AG04449 (cell line): ENCODE measurements at places on chromosomes 2 and 18.

DNA sequence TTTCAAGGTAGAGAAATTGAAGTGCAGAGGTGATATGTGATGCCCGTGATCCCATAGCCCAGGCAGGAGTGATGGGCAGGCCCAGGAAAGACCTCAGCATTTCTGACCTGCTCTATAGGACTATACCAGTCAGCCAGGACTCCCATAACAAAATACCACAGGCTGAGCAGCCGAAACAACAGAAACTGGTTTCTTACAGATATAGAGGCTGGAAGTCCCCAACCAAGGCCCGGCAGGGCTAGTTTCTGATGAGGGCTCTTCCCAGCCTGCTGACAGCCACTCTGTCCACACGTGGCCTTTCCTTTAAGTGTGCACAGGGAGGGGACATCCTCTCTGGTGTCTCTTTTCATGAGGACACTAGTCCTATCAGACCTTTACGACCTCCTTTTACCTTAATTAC lies 104.2 kb upstream of the AGAP1 start:
- no peak for DNase-seq

- DNase-seq, result no peak
Measured at GRCh38 chr18:50045126-50045525, 149.8 kb downstream of the MYO5B start.

DNA sequence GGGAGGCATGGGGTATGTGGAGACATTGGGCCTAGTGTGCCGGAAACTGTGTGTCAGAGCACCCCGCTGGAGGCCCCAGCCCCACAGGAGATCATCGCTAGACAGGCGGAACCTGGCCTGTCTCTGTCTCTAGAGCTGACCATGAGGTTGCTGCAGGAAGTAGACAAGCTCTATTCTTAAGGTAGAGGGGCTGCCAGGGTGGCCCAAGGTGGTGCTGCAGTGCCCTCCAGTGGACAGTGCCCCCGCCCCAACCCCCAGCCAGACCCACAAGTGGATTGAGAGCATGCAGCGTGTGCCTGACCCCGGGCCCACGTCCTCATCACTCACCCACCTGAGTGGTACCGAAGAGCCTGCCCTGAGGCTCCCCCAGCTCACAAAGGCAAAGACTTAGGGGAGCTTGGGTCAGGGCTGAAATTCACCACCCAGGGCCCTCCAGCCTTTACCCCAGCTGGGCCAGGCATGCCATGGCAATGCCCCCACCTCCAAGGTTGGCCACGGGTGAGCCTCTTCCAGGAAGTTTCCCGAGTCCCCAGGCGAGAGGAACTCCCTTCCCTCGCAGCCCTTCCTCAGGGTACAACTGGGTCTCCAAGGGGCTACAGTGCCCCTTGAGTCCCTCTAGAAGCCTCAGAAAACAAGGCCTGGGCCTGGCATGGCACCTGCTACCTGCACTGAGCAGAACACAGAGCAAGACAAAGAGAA lies 155.0 kb downstream of the TTC32 start:
- no peak for DNase-seq

- DNase-seq, result no peak
Measured at GRCh38 chr2:11228692-11229091, 73.4 kb downstream of the SLC66A3 start.

DNA sequence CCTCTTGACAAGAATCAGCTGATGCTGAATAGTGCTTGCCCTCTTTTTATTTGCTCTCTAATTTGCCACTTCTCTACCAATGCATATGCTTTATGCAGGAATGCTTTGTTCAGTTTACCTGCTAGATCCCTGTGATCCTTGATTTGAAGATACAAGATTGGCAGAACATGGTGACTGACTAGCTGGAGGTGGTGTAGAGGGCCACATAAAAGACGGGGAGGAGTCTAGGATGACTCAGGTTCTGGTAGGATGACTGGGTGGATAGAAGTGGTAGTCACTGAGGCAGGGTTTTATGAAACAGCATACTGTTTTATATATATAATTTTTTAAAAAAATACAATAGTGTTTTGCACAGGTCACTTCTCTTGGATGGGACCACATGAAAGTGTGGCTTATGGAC lies 6.3 kb upstream of the ADGRF3 start:
- no peak for DNase-seq

DNA sequence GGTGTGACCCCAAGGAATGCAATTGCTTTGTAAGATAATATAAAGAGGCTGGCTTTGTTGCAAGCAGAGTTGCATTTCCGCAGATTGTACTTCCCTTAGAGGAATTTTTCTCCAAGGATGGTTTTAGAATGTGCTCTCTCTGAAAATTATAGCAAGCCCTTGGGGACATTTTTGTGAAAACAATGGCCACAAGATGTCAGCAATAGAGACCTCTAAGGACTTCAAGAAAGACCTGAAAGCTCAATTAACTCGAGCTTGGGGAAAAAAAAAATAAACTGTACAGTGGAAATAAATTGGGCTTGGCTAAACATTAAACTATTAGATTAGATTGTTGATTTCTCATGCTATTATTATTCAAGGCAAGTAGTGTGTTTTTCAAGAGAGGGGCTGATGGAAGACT lies 81.3 kb upstream of the KYNU start:
- DNase-seq, result no peak

- DNase-seq, result no peak
Measured at GRCh38 chr2:24785671-24786321, 7.4 kb downstream of the PTRHD1 start.

GRCh38 chr2:88452980-88453582 lies 588 bp upstream of the FOXI3 start:
- no peak for DNase-seq

GRCh38 chr2:70949086-70949485 lies 13.4 kb downstream of the ATP6V1B1 start:
- no peak for DNase-seq

DNA sequence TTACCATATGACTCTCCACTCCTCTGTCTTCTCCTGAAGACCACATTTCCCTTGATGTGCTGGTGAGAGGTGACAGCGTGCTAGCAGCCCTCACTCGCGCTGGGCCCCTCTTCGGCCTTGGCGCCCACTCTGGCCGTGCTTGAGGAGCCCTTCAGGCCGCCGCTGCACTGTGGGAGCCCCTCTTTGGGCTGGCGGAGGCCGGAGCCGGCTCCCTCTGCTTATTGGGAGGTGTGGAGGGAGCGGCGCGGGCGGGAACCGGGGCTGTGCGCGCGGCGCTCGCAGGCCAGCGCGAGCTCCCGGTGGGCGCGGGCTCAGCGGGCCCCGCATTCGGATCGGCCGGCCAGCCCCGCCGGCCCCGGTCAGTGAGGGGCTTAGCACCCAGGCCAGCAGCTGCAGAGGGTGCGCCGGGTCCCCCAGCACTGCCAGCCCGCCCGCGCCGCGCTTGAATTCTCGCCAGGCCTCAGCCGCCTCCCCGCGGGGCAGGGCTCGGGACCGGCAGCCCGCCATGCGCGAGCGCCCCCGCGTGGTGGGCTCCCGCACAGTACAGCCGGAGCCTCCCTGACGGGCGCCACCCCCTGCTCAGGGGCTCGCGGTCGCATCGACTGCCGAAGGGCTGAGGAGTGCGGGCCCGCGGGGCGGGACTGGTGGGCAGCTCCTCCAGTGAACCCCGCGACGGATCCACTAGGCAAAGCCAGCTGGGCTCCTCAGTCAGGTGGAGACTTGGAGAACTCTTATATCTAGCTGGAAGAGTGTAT lies 246.6 kb upstream of the REG3G start:
- no peak for DNase-seq

DNA sequence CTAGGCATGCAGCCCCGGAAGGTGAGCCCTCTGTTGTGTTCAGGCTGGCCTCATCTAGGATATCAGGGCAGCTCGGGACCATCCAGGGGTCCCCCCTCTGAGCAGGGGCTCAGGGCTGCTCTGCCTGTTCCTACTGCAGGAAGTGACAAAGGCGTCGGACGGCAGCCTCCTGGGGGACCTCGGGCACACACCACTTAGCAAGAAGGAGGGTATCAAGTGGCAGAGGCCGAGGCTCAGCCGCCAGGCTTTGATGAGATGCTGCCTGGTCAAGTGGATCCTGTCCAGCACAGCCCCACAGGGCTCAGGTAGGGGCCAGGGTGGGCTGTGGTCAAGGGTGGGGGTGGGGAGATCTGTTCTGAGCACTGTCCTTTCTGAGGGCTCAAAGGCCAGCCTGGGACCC lies 13.1 kb downstream of the KCNIP3 start:
- DNase-seq, result no peak

DNA sequence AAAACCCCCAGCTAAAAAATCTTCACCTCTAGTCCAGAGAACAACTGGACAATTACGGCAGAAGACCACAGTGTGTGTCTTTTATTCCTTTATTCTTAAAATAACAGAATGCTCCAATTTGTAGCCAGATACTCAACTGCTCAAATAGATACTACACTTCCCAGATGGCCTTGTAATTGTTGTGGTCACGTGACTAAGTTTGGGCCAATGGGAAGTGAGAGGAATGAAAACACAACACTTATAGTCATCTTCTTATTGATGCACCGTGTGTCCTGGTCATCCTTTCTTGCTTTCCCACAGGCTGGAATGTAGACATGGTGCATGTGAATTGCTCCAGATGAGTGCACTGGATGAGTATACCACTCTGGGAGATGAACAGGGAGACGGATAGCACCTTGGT lies 145.1 kb downstream of the CDC42EP3 start:
- DNase-seq, result no peak

DNA sequence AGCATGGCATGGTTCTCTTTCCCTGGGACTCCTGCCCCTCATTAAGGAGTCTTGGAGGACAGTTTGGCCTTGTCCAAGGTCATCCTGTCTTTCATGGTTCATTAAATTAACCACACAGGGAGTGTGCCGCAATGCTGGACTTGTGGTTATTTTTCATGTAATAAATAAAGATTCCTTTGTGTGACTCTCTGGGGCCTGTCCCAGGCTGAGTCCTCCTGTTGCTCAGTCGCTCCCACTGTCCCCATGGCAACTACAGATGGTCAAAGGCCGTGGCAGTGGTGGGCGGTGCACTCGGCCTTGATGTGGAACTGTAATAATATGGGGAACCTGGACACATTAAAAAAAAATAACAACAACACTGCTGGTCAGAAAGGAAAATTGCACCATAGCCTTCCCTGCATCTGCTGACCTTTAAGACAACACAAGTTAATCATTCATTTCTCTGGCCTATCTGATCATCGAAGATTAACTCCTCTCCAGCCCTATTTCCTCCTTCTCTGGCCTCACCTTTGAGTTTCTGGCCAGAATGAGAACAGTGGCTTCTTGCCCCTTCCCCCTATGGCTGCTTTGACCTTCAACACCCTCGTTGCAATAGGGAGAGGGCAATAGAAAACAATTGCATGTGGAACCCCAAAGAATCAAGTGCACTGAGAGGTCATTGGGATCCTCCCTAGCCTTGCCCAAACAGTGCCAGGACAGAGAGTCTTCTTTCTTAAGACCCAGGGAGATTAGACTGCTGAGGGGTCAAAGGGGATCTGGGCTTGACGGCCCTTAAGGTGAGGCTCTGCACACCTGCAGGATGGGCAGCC lies 44.7 kb downstream of the PSD4 start:
- DNase-seq, result no peak

DNA sequence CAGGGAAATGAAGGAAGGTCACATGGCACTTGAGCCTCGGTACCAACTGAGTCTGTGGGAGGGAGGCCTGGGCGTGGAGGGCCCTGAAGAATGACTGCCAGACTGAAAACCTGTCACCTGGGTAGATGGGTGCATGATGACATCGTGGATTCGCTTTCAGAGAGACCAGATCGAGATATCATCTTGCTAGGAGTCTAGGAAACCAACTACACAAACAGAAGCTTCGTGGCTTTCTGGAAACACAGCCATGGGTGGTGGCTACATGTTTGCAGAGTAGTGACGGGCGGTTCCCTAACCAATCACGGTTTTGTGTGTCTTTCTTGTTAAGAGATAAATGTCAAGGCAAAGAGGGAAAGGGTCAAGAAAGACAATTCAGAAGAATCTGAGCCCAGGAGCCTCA lies 155.0 kb downstream of the EIPR1 start:
- no peak for DNase-seq

GRCh38 chr2:120620025-120620793 lies 115.5 kb upstream of the GLI2 start:
- DNase-seq, result no peak

GRCh38 chr18:42675810-42676209 lies 439.7 kb downstream of the RIT2 start:
- DNase-seq, result no peak

DNA sequence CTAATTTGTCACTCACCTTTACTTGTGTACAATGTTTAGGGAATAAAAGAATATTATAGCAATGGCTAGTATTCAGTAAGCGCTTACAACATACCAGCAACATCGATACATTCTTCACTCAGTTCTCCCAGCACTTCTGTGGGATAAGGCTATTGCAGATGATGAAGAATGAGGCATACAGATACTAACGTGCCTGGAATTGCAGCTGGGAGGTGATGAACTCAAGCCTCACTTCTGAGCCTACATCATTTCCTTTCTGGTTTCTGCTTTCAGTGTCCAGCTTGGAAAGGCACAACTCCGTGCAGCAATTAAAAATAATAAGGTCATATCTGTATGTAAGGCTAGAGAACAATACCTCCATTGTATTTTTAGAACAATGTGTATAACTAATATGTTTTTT lies 95.4 kb upstream of the AQP4 start:
- DNase-seq, result no peak

DNA sequence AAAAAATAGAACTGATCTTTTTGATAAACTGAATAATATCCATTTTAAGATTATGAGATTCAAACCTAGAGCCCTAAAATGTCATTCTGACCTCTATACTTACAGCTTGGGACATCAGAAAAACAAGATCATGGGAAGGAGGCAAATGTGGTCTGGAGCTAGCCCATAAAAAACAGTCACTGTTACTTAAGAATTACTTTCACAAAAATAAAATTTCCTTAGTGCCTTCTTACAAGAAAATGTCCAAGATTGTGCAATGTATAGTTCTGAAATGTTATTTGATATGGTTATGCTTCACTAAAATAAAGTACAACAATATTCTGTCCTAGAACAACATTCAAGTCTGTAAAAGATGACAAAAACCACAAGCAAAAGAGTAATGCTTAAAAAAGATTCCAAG lies 247.6 kb downstream of the DYM start:
- peak; percentile 79 for DNase-seq

DNA sequence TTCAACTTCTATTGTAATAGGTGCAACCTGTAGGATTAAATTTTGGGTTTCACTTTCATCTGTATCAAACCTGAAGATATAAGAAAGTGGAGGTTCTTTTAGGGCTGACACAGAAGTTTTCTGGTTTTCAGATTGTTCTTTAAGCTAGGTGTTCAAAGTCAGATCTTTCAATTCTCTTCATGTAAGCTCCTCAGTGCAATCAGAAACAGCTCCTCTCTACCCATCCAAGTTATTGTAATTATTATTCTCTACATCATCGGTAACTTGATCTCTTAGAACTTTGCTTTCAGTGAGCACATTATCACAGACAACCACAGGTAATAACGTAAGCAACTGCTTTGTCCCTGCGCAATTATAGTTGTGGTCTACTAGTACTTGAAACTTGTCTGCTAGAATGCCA lies 179.4 kb downstream of the MYCN start:
- DNase-seq, result no peak

- DNase-seq, result no peak
Measured at GRCh38 chr2:239146011-239146641, 254.7 kb downstream of the HDAC4 start.

GRCh38 chr2:99395589-99396130 lies 58.5 kb downstream of the EIF5B start:
- no peak for DNase-seq

GRCh38 chr2:54636415-54637139 lies 86.9 kb upstream of the EML6 start:
- DNase-seq, result no peak
